Muscle of leg (tissue), 16 donors: ENCODE measurements at places on chromosomes 6 and 20. TPM values are rescaled to one million over a fixed set of nuclear protein-coding genes. Genes with fewer than 3 reads are reported as not detected.

GRCh38 chr6:157240059-157240959 lies 83.0 kb downstream of the TMEM242 start:
- DNase-seq: peak; percentile 81

DNA sequence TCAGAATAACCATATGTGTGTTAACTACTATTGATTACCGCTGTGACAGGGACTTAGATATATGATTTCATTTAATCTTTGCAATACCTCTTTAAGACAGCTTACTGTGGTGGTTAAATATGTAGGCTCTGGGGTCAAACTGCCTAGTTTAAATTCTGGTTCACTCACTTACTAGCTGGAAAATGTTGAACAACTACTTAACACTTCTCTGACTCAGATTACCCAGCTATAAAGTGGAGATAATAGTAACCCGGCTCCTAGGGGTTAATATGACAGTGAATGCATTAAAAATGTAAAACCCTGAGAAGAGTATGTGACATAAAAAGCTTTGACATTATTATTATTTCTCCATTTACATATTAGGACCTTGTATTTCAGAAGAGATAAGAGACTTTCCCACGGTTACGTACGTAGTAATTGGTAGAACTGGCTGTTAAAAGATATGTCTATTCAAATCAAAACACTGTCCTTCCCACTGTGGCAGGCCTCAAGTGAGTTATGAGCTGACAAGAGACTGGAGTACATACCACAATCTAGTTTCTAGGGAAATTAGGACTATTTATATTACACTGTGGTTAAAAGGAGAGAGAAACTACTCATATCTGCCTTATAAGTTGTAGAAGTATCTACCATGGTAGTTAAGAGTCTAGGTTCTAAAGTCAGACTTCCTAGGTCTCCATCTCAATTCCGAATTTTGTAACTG lies 4.4 kb upstream of the PLCB1 start:
- no peak for DNase-seq

DNA sequence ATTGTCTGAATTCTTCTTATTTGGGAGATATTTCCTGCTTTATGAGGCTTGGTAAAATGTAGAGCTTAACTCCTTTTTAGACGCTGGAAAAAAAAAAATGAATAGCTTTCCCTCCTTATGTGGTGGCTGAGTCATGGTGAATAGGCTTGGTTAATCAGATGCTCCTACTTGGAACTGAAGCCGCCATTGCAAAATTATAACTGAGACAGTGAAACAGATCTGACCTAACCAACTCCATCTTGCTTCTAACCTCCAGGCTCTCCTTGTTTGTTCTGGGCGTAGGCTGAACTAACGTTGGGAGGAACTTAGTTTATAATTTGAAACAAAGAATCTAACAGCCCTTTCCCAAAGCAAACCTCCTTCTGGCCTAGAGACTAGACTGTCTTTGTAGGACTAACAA lies 43.2 kb upstream of the PLCB4 start:
- no peak for DNase-seq

DNA sequence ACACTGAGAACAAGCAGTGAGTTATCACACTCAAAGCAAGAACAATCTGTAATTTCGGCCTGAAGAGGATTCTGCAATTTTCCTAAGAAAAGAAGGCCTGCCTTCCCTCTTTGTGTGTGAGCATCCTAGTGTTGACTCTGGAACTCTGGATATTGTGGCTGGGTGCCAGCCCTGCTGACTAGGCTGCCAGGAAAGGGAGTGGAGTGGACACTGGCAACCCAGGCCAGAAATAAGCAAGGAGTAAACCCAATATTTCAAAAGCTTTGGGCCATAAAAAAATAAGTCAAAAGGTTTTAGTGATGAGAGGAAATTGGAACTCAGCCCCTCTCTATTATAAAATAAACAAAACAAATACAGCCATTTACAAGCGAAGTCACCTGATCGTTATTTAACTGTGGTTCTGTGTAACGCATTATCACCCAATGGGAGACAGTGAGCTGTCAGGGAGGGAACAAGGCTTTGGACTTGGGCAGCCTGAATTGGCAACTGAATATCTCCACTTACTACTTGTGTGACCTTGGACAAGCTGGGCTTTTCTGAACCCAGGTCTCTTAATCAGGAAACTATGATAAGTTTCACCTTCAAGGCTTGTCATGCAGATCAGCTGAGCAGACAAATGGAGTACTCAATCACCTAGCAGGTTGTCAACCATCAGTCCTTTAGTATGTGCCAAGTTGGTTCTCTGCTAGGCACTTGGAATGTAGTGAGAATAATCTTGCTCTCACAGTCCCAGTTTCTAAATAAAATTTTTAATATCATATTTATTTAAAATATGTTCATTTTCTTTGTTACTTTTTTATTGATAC lies 196.2 kb downstream of the PAX1 start:
- DNase-seq: peak; percentile 77

GRCh38 chr6:165988302-165988756 lies 179.3 kb downstream of the TBXT start:
- DNase-seq: no peak

The BTBD3 gene
- polyA plus RNA-seq: 36.3 TPM

The TFAP2D gene
- polyA plus RNA-seq: not detected
